ENCODE measurements at places on chromosomes 2 and 18.
A peak's percentile ranks its signal among the peaks of the same experiment; 100 is the strongest.

- DNase-seq = no peak
Observed at GRCh38 chr18:39199231-39199855, 1633.7 kb upstream of the CELF4 start.

- DNase-seq = peak; percentile 77
Observed at GRCh38 chr2:237922641-237923361, 44.0 kb upstream of the UBE2F start.

DNA sequence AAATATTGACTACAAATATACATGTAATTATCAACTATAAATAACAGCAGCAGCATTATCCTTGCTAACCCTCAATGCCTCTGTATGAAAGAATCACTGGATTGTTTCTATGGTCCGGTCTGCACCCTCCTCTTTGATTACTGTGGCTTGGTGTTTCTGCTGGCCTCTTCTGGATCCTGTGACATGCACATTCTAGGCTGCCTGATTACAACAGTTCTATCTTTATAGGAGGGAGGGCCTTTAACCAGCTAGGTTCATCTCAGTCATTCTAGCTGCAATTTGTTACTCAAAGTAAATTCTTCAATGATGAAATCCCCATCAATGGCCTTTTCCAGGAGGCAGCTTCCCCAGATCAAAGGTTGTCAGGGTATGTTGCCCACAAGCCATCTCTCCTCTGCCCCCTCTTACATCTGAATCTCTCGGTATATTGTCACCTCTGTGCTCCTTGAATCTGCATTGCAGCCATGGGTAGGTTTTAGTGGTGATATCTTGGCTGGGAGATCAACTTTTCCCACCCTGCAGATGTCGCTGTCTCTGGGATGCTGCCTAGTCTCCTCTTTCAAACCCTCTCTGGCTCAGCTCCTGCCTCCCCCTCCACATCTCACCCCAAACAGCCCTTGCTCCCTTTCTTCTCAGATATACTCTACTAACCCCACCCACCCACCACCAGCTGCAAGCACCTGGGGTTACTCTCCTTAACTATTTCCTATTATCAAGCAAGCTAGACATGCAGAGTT lies 106.2 kb upstream of the BZW1 start:
- no peak for DNase-seq

DNA sequence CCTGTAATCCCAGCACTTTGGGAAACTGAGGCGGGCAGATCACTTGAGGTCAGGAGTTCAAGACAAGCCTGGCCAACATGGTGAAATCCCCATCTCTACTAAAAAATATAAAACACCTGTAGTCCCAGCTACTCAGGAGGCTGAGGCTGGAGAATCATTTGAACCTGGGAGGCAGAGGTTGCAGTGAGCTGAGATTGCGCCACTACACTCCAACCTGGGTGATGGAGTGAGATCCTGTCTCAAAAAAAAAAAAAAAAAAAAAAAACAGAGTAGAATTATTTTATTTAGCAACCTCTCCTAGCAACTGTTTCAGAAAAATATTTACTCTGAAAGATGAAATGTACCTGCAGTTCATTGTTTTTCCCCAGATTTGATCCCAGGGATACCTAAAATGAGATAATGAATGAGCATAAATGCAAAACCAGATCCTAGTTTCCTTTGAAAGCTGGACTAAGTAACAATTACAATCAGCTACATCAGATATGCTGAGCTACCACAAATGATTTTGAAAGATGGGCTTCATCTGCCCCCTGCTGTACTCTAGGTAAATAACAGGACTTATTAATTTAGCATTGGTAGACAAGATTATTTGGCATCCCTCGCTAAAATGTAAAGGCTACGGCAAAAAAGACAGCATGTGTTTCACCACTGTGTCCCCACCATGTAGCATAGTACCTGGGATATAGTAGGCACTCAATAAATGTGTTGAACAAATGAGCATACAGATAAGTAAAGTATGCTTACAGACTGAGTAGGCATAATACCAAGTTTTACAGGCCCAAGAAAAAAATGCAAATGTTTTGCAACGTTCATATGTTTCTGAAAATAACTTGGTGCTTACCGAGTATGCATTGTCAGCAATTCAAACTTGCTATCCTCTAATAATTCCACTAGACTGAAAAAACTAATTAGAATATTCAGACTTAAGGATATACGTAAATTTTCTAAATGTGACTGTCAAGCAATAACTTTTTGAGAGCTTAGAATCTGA lies 102.5 kb downstream of the ATL2 start:
- DNase-seq = peak; percentile 74

DNA sequence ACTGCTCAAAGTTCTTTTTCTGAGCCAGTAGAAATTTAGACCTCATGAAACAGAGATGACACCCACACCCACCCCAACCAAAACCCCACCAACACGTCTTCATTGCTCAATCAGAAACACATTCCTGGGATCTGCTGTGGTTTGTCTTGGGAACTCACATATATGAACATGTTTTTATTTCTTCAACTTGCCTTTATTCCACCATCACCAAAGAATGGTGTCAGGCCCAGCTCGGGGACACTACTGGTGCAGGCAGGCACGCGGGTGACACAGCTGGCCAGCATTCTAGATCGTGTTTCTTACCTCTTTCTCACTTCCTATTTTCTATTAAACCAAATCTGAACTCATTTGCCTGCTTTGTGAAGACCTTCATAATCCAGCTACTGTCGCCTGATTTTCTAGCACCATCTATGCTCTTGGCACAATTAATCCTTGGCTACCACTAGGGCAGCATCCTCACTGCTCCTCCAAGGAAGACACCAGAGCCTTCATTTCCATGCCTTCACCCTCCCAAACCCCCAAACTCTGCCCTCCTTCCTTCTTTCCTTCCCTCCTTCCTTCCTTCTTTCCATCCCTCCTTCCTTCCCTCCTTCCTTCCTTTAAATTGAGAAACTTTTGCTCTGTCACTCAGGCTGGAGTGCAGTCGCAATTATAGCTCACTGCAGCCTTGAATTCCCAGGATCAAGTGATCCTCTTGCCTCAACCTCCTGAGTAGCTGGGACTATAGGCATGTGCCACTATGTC lies 157.1 kb downstream of the BCL2 start:
- DNase-seq = peak; percentile 40

DNA sequence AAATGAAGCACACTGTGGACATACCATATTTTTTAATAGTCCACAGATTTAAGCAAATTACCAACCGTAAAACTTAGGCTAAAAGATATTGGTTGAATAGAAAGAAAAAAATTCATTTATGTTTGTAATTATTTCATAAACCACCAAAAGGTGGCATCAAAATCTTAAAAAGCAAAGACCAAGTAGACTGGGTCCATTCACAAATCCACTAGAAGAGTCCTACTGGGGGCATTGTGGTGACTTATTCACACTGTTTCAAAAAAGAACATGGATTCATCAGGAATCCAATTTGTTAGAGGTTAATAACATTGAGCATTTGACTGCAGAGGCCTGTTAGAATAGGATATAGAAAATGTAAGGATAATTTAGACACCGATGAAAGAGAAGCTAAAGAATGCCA lies 194.9 kb upstream of the KYNU start:
- peak; percentile 11 for DNase-seq

DNA sequence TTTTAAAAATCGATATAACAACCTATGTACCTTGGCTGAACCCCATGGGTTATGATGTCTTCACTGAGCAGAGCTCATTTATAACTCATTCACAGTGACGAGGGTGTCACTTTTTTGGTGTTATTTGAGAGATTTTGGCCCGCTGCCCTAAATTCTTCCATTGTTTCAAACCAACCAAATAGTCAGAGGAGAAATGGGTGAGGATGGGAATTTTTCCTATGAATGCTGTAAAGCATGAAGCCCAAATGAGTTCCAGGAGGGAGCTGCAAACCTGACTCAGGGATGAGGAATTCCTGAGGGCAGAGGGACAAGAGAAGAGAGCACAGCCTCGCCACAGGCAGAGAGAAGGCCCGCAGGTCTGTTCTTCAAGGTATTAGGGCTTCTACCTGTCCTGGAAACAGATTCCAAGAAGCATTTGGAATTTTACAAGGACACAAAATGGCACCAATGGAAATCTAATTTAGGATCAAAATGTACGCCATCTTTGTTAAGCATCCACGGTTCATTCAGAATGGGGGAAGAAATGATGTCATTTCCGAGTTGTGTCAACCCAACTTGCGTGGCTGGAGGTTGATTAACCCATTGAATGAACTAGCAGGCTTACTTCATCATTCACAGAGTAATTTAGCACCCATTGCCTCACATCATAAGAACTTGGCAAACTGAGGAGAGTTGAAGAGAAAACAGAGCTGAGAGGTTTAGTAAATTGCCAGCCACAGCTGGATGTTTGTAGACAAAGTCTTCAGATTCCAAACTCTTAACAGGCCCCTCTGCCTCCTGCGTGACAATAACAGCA lies 133.5 kb downstream of the LAMA3 start:
- no peak for DNase-seq

DNA sequence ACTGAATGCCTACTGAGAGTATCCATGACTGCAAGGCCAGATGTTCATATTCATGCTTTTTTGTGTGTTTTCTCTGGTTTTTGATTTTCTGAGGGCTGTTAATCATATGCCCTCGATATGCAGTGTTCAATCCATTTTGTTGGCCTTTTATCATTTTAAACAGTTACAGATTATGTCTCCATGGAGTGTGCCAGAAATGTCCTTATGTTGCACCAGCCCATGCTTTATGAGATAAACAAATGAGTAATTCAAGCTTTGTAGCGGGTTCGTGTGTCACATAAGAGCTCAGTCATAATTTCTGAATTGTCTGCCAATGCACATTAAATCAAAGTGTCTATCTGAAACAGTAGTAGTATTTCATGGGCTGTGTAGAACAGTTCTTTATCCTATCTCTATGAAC lies 583.0 kb downstream of the THSD7B start:
- DNase-seq = no peak

DNA sequence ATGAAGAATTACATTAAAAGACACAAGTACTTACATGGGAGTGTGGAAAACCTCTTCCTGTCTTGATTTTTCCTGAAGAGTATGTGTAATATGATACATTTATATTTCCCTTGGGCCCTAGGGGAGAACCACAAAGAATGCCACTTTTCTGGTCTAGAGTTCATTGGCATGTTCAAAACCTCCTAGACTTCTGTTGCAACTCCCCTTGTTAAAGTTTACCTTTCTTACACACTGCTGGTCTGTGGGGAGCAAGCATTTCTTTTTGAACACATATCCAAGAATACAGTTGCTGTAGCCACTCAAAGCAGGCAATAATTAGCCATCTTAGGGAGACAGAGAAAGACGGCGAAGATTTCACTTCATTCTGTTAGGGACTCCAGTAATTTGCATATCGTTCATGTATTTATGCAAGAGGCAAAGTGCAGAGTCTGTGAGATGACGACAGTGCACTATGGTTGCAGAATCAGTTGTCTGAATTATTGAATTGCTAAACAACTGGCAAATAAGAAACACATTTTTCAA lies 103.5 kb downstream of the NOL4 start:
- peak; percentile 59 for DNase-seq

GRCh38 chr18:62521082-62521481 lies 1.7 kb upstream of the ZCCHC2 start:
- peak; percentile 22 for DNase-seq

- DNase-seq = no peak
Observed at GRCh38 chr2:119196301-119197125, 27.1 kb upstream of the STEAP3 start.

DNA sequence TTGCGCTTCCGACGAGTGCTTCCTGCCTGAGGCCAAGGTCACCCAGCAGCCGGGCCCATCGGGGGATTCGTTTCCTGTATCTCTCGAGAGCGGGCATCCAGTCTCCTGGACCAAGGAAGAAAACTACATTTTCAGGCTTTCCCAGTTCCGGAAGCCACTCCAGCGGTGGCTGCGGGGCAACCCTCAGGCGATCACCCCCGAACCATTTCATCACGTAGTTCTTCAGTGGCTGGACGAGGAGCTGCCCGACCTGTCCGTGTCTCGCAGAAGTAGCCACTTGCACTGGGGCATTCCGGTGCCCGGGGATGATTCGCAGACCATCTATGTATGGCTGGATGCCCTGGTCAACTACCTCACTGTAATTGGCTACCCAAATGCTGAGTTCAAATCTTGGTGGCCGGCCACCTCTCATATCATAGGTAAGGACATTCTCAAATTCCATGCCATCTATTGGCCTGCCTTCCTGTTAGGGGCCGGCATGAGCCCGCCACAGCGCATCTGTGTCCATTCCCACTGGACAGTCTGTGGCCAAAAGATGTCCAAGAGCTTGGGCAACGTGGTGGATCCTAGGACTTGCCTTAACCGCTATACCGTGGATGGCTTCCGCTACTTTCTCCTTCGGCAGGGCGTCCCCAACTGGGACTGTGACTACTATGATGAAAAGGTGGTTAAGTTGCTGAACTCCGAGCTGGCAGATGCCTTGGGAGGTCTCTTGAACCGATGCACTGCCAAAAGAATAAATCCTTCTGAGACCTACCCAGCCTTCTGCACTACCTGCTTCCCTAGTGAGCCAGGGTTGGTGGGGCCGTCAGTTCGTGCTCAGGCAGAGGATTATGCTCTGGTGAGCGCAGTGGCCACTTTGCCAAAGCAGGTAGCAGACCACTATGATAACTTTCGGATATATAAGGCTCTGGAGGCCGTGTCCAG lies 1.0 kb downstream of the MARS2 start:
- peak; percentile 47 for DNase-seq

GRCh38 chr2:240733803-240734495 lies 42.3 kb downstream of the AQP12A start:
- DNase-seq = no peak

DNA sequence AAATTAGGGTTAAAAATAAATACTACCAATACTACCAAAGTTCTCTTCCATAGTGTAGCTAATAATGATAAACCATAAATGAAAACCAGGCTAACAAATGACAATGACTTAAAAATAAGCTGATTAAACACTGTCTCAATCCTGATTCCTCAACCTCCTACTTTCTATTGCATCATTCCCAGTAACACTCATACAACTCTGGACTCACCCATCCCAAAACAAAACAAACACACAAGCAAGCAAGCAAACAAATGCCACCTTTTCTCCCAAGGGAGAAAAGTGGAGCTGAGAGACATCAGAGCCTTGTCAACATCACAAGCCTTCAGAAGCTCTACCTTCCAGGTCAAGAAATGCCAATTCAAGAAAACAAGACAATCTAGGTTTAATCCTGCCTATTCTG lies 620.7 kb downstream of the NYAP2 start:
- DNase-seq = no peak

DNA sequence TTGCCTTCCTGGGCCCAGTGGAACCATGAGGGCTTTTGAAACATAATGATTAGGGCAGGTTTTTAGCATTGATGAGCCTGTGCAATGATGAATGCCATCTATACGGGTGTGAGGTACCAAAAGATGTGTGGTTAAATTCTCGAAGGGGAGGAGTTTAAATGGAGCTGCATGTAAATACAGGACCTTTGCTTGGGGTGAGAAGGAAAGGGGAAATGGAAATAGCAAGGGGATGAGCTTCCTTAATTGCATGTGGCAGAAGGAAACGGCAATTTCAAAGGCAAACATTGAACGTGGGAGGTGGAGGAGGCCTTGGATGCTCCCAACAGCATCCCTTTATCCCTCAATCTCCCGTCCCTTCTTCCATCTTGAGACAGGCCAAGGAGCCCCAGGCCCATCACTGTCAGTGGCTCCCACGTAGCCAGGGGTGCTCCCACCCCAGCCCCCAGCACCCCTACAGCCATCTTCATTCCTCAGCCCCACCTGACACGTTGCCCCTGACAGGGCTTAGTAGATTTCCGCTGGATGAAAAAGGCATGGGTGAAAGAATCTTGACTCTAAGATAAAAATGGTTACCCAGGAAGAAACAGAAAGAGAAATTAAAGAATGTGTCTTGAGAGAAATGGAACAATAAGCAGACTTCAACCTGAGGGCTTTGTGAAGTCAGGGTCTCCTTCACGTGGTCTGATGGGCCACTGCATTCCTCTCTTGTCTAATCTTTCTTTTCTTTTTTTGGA lies 32.5 kb downstream of the INPP5D start:
- no peak for DNase-seq
